ENCODE measurements at places on chromosomes 1 and 21.

- DNase-seq: no peak
Observed at GRCh38 chr1:206457408-206458120, 12.7 kb upstream of the IKBKE start.

GRCh38 chr1:109084563-109085517, 5.7 kb upstream of the TMEM167B start:
- DNase-seq: no peak

DNA sequence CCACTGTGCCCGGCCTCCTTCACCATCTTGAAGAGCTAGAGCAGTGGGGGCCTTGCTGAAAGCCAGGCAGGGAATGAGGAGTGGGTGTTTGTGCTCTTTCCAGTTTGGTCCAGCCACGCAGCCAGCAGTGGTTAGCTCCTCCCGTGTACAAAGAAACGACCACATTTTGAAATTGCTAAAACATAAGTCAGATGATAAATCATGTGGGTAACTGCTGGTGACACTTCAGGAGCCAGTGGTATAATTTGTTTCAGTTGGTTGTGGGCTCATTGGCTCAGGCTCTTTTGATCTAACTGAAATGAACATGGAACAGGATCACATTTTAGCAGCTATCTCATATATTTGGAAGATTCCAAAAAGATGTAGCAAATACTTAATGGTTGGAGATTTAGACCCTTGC, 87.6 kb downstream of the MTR start:
- DNase-seq: no peak

DNA sequence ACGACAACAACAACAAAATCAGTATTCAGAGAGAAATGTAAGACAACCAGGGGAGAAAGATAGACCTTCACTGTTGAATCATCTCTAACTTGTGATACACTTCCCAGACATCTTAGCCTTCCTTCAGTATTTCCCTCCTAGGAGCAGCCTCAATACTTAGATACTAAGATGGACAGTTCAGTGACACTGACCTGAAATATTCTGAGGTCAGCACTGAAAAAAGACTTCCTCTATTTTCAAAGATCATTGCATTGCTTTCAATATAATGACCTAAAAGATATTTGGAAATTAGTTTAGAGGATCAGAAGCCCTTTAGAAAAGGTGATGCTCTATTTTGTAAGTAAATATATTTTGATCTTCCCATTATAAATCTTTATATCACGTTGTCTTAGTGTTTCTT, 101.0 kb downstream of the MRPL39 start:
- no peak for DNase-seq

DNA sequence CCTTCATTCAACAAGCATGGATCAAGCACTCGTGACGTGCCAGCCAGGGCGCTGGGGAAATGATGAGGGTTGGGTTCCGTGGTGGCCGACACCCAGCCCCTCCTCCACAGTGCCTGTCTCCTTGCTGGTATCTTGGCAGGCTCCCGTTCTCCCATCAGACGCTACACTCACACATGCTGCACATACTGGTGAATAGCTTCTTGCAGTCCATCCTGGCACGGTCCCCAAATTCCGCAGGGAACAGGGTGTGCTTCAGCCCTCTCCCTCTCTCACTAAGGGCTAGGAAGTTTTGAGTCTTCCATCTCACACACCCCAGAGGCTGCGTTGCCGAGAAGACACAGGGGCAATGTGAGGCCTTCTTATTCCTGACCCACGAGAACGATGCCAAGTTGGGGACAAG, 10.1 kb upstream of the MEF2D start:
- no peak for DNase-seq

GRCh38 chr1:202958544-202959275, 598 bp upstream of the ADIPOR1 start:
- no peak for DNase-seq

GRCh38 chr1:19046972-19047731, 90.7 kb upstream of the IFFO2 start:
- no peak for DNase-seq

DNA sequence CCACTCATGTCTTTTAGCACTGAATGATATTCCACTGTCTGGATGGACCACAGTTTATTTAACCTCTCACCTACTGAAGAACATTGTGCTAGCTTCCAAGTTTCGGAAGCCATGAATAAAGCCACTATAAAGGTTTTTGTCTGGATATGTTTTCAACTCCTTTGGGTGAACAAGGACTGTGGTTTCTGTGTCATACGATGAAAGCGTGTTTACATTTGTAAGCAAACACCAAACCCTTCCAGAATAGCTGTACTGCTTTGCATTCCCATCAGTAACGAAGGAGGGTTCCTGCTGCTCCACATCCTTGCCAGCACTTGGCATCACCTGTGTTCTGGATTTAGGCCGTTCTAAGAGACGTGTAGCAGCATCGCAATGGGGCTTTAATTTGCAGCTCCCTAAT, 10.7 kb upstream of the ARHGEF16 start:
- no peak for DNase-seq

- no peak for DNase-seq
Observed at GRCh38 chr1:248779350-248779749, 23.8 kb upstream of the LYPD8 start.

Data from LoVo (cell line).